Chondrocyte (in vitro differentiated cells): ENCODE measurements at places on chromosomes 6 and 20.
A peak's percentile ranks its signal among the peaks of the same experiment; 100 is the strongest.

DNA sequence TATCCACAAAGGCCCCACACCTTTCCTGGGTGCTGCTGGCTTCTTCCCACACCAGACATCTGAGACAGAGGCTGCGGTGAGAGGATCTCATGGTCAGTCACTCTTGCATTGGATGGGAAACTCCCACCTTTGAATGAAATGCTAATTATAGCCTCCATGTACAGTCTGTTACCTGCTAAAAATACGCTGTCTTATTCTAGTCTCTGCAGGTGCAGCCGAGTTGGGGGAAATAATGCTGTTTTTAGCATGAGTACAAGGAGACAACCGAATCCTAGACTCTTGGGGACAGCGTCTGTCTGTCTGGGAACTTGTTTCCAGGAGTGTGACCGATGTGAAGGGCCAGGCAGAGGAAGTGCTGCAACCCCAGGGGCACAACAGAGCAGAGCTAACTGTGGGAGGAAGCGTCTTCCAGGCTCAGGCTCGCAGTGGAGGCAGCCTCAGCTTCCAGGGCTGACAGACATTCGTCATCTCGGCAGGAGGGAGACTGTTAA, 286.2 kb downstream of the PREX1 start:
- no peak for DNase-seq

GRCh38 chr6:20426177-20427082, 24.8 kb downstream of the E2F3 start:
- DNase-seq: no peak

- no peak for DNase-seq
These were observed 26.2 kb downstream of the MOCS1 start for GRCh38 chr6:39907871-39908575.

DNA sequence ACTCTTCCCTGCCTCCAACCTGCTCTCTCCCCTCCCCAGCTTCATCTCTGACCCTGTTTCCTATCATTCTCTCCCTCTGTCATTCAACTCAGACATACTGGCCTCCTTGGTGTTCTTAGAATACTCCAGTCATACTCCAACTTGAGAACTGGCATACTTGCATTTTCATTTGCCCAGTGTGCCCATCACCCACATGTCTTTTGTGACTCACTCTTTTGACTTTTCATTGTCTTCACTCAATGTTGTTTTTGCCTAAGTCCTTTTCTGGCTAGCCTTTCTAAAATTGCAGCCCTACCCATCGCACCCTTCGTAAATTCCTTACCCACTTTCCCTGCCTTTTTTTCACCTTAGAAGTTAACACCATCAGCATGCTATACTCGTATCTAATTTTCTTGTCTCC, 77.0 kb upstream of the CD2AP start:
- DNase-seq: no peak

- DNase-seq: no peak
These were observed 27.9 kb upstream of the TMEM181 start for GRCh38 chr6:158531970-158532369.

- DNase-seq: no peak
These were observed 88.8 kb upstream of the NFATC2 start for GRCh38 chr20:51631011-51631950.

DNA sequence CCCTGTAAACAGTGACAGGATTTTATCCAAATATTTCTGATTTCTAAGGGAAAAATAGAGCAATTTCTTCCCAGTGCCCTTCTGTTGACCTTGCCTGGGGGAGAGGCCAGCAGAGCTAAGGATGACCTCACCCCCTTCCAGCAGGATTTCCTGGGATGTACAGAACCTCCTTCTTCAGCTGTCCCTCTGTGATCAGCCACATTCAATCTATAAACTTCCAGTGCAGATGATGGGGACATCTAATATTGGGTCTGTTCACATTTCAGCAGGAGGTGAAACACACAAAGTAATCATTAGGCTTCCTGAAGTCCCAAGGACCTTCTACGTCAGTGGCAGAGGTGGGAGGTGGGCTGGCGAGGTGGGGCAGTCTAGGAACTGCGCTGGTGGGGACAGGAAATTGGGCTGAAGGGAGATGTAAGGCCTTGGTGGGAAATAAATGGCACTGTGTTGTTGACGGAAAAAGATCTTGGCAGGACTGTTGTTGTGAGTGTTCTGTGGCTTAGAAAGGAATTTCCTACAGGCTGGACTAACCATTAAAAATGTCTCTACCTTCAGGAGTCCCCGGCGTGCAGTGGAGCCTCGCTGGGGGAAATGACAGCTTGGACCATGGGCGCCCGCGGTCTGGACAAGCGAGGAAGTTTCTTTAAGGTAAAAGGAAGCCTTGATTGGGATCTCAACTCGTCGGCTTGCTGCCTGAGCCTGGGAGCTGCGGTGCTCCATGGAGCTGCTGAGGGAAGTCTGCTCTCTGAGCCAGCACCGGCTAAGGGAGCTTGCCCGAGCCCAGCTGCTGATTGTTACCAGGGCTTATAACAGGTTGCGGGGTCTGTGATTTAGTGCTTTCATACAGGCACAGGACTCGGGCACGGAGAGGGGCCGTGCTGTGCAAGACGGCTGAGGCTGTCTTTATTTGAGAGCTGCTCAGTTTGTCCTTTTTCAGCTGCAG, 127.9 kb upstream of the NAA20 start:
- no peak for DNase-seq

- DNase-seq: no peak
These were observed 362.0 kb upstream of the SULF2 start for GRCh38 chr20:48147311-48147710.

DNA sequence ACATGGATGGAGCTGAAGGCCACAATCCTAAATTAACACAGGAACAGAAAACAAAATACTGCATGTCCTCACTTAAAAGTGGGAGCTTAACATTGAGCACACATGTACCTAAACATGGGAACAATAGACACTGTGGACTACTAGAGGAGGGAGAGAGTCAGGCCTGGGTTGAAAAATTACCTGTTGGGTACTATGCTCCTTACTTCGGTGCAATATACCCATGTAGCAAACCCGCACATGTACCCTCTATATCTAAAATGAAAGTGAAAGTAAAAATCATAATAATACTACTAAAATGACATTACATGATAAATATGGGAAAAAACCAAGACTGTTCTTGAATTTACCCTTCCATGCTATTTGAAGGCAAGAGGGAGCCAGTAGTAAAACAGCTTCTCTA, 1273.8 kb upstream of the ADGRB3 start:
- no peak for DNase-seq

DNA sequence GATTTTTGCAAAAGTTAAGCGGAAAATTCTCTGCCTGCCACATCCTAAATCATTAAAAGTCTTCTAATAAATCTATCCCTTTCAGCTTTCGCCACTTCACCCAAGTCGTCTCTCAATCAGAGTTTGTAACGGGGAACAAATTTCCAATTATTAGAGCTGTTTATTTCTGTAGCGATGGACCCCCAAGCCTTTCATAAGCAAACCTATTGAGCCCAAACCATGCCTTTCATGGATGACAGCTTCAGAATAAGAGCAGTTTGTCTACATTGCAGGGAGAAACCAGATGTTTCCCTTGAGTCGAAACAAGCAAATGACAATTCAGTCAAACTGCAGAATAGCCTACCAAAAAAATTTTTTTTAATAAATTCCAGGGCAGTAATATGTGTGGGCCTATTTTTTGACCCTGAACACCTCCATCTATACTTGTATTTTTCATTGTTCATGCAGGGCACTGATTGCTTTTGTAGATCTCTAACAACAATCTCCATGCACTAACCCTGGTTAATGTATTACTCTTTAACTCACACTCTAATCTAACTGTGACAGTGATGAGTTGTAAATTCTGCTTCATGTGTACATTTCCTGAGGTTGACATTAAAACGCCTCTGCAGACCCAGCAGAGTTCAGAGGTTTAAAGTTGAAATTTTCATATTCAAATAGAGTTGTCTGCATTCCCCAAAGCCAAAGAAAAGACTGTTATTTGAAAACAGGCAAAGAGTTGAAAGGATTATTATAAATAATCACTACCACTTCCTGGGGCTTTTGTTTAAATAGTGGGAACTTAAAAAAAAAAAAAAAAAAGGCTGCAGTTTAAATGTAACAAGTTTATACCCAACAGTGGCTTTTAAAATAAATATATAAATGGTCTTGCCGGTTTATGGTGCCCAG, 64.5 kb downstream of the ATP9A start:
- no peak for DNase-seq

GRCh38 chr6:142773324-142773723, 171.7 kb downstream of the HIVEP2 start:
- DNase-seq: no peak

DNA sequence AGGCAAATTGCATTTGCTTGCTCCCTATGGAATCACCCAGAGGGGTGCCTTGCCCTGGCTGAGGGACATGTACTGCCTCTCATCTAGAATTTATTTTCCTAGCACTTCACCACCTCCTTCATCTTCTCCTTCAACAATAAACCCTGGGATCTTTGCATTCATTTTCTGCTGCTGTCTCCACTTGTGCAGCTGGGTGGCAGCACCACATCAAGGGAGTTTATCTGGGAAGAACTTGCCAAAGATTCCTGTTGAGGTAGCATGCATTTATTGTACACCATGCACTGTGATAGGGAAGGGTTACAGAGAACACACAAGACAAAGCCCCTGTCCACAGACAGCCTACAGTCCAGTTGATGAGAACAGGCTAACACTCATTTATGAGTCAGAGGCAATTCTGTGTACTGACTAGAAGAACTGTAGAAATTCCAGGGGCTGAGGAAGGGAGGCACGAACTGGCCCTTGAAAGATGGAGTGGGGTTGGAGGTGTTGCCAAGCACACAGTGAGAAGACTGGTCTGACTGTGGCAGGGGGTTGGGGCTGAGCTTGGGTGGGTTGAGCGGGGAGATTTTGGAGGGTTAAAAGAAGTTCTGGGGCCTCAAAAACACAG, 17.5 kb downstream of the C20orf173 start:
- DNase-seq: no peak

GRCh38 chr20:16732506-16733152, 2.8 kb downstream of the SNRPB2 start:
- no peak for DNase-seq

DNA sequence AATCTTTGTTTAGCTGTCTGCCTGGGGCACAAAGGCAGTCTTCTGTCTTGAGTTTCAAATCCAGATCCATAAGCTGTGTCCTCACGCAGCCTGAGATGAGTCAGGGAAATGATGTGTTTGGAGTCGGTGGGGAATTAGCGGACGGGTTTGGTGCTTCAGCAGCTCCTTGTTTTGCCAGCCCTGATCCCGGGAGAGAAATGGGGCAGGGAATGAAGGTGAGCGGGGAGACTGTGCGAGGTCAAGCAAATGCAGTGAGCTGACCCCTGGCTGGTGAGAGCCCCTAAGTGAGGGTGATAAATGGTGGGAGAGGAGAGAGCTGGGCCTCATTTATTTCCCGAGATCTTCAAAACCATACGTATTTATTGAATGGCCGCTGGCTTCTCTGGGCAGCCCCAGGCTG, 21.6 kb downstream of the DUSP22 start:
- no peak for DNase-seq

DNA sequence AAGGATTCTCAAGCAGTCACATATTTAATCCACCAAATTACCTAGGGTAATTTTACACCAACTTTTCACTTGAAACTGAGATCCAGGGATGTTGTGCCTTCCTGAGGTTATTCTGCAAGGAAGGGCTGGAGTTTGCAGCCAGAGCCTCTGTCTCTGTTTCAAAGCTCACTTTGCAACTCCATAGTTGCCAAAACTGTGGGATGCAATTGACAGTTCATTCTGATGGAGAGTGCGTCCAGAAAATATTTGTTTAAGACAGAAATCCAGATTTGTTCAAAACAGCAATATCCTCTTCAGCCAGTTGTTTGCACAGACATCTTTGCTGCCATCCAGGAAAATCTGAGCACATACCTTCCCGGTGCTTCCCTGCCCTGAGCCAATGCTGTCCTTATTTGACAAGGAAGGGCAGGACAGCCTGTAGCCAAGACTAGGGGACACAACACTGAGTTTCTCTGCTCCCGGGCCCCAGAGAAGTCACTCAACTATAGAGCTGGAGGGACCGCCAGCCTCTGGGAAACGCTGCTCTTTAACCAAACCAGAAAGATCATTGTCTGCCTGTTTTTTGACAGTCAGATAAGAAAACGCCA, 297.4 kb downstream of the HIVEP2 start:
- no peak for DNase-seq

DNA sequence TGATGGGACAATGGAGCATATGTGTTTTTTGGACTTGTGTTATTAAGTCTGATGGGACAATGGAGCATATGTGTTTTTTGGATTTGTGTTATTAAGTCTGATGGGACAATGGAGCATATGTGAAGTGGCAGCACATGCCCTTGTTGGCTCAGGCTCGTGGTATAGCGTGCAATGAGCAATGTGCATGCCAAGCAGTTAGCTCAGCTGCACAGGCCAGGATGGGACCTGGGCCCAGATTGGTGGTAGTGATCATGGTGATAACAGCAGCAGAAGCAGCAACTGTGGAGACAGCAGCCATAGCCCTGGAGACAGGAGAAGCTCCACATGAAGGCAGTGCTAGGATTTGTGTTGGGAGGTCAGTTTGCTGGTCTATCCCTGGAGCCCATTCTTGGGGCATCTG, 61.1 kb downstream of the IL20RA start:
- DNase-seq: no peak

DNA sequence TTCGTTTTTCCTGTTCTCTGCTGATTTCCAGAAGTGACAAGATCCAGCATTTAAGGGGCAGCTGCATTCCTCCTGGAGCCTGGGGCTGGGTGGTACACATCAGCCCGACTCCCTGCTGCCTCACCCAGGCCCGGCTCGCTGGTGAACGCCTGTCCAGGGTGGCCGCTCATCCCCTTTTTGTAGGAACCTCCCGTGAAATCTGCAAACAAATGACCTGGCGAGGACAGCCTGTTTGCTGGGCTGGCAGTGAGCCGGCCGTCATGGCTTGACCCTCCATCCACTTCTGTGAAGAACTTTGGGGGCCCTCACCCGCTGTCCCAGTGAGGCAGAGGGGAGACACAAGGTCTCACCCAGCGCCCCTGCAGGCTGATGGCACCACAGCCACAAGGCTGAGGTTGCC, 39.0 kb downstream of the PYGB start:
- DNase-seq: peak; percentile 66

DNA sequence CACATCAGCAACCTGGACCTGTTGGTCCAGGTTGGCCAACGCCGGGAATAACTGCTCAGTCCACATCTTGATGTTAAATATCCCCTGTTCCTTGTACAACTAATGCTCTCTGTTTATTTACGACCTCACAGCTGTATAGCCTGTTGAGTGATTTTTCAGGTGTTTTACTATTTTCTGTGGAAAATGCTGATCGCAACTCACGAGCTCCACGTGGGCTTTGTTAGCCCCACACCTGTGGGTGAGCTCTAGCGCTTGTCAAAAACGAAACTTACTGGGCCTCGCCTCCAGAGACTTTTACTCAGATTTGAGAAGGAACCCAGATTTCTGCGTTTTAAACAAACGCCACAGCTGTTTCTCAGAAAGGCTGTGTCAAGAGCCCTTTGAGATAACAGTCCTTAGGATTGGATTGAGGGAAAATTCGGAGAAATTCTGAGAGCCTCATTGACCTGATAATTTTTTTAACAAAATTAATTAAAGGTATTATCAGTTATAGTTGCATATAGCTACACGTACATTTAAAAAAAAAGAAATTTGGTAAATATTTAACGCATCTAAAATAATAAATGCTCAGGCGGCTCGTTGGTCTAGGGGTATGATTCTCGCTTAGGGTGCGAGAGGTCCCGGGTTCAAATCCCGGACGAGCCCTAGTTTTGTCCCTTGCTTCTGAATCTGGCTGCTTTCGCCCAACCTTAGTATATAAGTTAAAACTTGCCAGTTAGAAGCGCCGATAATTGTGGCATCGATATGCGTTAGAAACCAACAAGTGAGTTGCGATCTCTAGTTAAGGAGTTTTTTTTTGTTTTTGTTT, 16.7 kb downstream of the HMGN4 start:
- no peak for DNase-seq
